Amniotic stem cell (primary cell): ENCODE measurements at places on chromosomes 3 and 15.
A peak's percentile ranks its signal among the peaks of the same experiment; 100 is the strongest.

DNA sequence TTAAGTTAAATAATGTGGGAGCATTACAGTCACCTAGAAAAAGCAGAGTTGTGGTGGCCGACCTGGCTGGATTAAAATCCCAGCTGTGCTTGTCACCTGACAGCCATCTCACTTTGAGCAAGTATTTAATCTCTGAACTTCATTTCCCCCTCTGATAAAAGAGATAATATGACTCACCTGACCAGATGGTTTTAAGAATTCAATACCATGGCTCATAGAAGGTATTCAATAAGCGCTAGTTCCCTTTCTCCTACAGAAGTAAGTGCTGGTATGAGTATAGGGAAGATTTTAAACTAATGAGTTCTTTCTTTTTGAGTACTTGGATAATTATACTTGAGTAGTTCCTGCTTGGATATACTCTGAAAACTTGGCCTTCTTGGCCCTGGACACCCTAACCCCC lies 325.5 kb downstream of the IL5RA start:
- no peak for DNase-seq

DNA sequence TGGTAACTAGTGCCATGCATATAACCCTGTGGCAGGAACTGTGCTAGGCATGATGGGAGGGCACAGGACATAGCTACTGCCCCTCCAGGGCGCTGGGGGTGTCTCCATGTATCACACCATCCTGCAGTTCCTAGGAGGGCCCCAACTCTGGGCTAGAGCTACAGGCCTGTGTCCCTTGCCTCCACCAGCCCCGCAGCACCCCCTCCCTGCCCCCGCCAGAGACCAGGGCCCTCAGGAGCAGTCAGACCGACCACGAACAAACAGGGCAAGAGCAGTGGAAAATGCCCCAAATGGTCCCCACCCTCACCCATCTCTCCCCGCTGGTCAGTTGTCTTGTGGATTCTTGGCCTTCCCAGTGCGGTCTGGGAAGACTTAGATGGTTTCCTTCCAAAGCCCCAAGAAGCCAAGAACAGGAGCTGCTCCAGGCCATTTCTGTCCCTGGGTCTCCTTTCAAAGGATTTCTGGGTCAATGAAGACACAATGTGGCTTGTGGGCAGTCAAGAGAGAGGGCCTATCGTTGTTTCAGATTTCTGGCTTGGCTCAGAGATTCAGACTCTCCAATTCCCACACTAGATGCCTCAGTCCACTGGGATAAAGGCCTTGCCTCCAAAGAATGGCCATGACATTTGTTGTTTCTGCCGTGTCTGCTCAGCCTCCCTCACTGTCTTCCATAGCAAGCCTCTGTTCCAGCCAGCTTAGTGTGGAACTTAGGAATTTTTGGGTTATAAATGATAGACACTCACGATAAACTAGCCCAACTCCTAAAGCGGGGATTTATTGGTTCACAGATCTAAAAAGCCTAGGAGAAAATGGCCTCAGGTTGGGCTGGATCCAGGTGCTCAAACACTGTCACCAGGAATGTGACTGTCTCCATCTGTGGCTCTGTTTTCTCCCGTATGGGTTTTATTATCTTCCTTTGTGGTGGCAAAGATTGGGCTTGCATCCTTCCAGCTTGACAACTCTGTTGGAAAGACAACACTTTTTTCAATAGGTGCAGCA lies 80.6 kb downstream of the LSM3 start:
- no peak for DNase-seq

GRCh38 chr15:47184003-47184907 lies 533.0 kb upstream of the SEMA6D start:
- no peak for DNase-seq

DNA sequence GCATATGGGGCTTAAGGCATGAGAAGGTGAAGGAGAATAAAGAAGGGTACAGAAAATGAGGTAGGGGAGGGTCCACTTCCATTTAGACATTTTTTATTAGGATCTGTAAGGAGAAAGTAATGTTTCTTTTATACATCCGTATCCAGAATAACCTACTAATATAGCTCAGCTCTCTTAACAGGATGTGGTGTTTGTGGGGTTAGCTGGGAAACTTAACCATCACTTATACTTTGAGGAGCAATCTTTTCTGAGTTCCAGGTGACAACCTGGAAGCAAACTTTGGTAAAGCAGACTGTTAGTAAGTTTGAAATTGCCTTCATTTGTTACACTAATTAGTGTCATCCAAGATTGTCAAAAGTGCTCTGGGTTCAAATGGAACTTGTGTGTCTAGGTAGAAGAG lies 36.6 kb downstream of the BUB1B start:
- no peak for DNase-seq

GRCh38 chr3:98038876-98039275 lies 3.8 kb upstream of the GABRR3 start:
- DNase-seq: no peak

DNA sequence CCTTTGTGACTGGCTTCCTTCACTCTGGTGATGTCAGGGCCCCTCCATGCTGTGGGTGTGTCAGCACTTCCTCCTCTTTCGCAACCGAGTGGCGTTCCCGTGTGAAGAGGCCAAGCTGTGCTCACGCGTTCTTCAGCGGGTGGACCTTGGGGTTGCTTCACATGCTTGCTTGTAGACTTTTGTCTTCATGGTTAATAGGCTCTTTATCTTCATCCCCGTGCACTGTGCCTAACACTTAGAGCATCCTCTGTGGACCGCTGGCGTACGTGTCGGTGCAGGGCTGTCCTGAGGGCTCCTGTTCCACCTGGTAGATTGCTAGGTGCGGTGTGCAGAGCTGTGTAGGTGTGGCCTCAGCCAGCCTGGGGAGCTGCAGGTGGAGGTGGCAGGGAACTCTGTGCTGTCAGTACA lies 182.3 kb downstream of the OR4M2 start:
- DNase-seq: no peak

DNA sequence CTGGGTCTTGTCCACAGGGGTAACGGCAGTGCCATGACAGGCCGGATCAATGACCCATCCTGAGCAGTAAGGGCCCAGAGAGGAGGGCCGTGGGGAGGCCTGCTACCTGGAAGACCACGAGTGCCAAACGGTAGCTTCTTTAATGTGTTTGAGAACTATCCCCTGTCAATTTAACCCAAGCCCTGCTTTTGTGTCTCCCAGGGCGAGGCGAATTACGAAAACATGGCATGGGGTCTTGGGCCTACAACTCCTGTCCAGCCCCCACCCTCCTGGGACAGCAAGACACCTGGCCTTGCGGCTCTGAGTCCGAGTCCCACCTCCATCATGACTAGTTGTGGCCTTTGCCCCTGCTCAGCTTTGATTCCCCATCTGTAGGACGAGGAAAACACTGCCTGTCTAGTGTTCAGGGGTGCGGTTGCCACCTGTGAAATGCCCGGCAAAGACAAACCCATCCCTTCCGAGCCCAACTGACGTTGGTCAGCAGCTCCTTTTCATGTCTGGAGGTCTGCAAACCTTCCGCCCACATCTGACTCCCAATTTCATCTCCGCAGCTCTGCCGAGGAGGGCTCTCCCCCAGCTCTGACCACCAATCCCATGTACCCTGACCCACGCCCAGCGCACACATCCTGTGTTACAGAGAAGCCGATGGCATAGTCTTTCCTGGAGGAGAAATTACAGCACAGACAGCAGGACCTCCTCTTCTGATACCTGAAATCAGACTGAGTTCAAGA lies 28.9 kb upstream of the SNRPA1 start:
- no peak for DNase-seq

GRCh38 chr3:4720316-4721075 lies 227.3 kb downstream of the ITPR1 start:
- DNase-seq: no peak

DNA sequence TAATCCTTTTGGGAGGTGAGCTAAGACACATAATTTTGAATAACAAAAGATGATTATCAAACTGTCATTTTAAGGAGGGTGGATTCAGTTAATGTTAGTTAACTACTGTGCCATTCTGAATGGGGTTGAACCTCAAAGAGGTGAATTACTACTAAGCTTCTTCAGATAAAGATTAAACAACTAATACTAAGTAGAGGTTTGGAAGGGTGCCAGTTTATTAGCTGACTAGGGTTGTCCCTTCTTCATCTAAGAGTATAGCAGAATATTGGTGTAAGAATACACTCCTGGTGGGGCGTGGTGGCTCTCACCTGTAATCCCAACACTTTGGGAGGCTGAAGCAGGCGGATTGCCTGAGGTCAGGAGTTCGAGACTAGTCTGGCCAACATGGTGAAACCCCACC lies 123.1 kb upstream of the LRRFIP2 start:
- DNase-seq: no peak

DNA sequence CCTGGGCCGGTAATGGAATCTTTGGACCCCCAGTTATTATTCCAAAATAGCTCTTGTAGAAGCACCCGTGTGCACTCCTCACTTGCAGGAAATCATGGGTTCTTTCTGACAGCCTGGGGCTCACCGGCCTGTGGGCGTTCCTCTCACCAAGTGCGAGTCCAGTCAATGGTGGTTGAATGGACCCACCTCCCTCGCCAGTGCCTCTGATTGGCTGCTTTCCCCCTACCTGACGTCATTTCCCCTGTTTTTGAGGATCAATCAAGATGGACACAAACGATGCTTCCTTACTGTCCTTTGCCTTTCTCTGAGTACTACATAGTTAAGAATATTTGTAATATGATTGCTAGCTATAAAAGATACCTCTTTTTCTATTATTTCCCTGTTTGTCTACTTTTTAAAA lies 18.1 kb downstream of the MOBP start:
- DNase-seq: no peak

GRCh38 chr3:140508550-140508949 lies 169.3 kb upstream of the TRIM42 start:
- DNase-seq: no peak

GRCh38 chr3:173742491-173742890 lies 344.9 kb downstream of the NLGN1 start:
- no peak for DNase-seq

DNA sequence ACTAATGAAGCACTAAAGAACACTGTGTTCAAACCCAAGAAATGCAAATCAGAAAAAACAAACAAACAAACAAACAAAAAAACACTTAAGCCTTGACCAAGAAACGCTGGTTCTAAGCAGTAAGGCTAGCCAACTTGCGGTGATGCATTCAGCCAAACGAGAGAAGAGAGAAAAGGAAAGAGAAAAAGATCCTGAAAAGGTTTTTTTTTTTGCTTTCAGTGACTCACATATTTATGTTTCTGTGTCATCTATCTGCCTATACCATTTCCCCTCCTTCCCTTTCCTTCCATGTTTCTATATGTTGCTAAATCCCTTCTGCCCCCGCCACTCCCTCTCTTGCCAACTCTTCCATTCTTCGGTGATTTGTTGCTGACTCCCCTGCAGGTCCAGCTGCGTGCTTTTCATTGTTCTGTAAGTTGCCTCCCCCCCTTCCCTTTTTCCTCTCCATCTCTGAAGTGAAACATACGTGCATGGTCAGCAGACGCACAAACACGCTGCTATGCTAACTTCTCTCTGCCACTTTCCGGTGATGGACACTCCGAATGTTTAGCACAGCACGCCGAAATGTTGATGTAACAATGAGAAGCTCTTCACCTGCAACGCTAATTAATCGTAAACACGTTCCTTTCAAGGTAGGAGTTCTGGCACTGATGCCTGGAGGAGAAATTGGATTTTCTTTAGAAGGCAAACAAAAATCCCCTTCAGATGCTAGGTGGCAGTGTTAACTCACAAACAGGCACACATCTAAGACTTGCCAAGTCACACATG lies 154.4 kb downstream of the TUSC7 start:
- DNase-seq: peak; percentile 9

- DNase-seq: no peak
These were observed 5.7 kb downstream of the PTH1R start for GRCh38 chr3:46883054-46883829.

- DNase-seq: no peak
These were observed 5.9 kb upstream of the DCP1A start for GRCh38 chr3:53353202-53353601.

DNA sequence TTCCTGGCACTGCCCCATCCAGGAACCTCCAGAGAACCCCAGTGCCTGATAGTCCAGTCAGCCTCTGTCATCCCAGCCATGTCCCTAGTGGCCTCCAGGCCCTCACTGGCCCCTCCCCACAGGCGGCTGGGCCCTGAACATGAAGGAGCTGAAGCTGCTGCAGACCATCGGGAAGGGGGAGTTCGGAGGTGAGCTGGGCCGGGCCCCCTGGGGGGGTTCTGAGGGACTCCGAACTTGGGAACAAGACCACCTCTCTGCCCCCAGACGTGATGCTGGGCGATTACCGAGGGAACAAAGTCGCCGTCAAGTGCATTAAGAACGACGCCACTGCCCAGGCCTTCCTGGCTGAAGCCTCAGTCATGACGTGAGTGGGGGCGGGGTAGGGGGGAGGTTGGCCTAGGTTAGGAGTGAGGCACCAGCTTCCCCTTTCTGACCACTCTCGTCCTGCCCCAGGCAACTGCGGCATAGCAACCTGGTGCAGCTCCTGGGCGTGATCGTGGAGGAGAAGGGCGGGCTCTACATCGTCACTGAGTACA lies 12.0 kb upstream of the LMAN1L start:
- DNase-seq: no peak

- no peak for DNase-seq
These were observed 944.3 kb downstream of the NTRK3 start for GRCh38 chr15:87312221-87312620.

DNA sequence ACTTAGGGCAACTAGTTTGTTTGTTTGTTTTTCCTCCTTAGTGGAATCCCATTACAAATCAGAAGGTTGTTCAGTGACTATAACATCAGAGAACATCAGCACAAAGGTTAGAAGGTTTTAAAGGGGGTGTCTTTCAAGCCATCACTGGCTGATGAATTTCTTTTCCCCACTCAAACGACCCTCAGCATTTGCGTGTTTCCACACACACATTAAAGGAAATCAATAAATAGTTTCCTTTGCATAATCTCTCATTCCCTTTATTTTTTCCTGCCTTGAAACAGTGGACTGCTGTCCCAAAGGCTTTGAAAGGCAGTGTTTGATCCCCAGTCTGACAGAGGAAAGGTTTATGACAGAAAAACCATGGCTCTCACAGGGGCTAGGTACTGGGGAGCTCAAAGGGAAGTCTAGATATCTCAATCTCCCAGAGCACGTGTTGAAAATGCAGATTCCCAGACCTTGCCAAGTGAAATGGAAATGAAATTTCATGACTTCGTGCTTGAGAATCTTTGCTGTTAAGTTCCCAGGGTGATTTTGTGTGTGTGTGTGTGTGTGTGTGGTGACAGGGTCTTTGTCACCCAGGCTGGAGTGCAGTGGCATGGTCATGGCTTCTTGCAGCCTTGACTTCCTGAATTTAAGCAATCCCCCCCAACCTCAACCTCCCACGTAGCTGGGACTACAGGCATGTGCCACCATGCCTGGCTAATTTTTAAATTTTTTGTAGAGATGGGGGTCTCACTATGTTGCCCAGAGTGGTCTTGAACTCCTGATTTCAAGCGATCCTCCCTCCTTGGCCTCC lies 2.2 kb upstream of the INTS14 start:
- DNase-seq: no peak
